Small intestine (tissue), 16 donors: ENCODE measurements at places on chromosomes 13 and 19.

GRCh38 chr19:45296355-45296754 is 26.3 kb downstream of the CKM start:
- H3K27me3 ChIP-seq = no peaks in the 10 kb centered on the region
- no peaks in the 10 kb centered on the region for H3K36me3 ChIP-seq
- H3K4me3 ChIP-seq = no peak overlapping the region
- no peak overlapping the region for H3K27ac ChIP-seq

- no peaks in the 10 kb centered on the region for H3K36me3 ChIP-seq
- no peaks in the 10 kb centered on the region for H3K4me1 ChIP-seq
- no peak overlapping the region for H3K27ac ChIP-seq
- DNase-seq = no peak
- H3K27me3 ChIP-seq = no peaks in the 10 kb centered on the region
Observed at GRCh38 chr13:104411141-104411765, 1345.0 kb upstream of the SLC10A2 start.

DNA sequence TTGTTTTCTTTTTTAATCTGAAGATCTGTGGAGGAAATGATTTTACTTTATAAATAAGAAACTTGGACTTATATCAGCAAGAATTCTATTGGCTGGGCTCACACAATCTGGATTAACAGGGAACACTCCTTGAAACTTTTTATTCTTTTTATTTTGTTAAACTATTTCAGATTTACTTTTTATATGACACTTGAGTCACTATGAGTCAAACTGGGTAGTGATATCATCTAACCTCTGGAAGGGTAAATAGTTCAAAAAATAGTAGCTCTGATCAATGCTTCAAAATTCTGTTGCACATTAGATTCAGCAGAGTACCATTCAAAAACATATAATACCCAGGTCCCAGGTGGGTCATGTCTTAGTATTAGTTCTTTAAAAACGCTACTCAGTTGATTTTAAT is 55.1 kb upstream of the NBEA start:
- H3K27ac ChIP-seq = no peak overlapping the region
- no peak overlapping the region for H3K4me3 ChIP-seq
- H3K36me3 ChIP-seq = no peaks in the 10 kb centered on the region
- no peaks in the 10 kb centered on the region for H3K4me1 ChIP-seq

DNA sequence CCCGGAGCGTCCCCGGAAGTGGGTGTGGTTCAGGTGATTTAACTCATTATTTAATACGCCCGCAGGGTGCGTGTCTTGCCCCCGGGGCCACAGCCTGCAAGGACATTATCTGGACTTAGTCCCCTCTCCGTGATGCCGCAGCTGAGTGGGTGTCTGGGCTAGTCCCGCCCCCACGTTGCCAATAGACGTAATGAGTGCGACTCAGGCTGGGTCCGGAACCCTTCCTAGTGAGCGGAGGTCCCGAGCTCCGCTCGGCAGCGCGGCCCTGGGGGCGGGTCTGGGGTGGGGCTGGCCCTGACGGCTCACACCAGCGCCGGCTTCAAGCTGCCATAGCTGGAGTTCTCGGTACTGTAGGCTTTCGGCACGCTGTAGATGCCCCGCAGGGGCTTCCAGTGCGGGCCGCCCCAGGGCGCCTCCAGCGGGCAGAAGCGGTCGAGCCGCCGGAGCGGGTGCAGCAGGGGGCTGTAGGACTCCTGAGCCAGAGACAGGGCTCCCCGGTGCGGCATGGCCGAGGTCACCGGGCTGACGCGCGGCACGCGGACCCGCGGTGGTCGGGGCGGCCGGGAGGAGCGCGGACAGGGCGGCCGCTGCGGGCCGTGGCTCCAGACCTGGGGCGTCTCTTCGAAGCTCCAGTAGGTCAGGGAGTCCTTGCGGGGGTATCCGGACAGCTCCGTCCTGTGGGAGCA is 918 bp upstream of the LHB start:
- H3K36me3 ChIP-seq = no peaks in the 10 kb centered on the region
- H3K27me3 ChIP-seq = no peaks in the 10 kb centered on the region
- no peak overlapping the region for H3K27ac ChIP-seq
- peaks cover 4% of the 10 kb centered on the region for H3K4me1 ChIP-seq
- peak overlapping the region; percentile 39 for H3K4me3 ChIP-seq
- DNase-seq = peak; percentile 77

DNA sequence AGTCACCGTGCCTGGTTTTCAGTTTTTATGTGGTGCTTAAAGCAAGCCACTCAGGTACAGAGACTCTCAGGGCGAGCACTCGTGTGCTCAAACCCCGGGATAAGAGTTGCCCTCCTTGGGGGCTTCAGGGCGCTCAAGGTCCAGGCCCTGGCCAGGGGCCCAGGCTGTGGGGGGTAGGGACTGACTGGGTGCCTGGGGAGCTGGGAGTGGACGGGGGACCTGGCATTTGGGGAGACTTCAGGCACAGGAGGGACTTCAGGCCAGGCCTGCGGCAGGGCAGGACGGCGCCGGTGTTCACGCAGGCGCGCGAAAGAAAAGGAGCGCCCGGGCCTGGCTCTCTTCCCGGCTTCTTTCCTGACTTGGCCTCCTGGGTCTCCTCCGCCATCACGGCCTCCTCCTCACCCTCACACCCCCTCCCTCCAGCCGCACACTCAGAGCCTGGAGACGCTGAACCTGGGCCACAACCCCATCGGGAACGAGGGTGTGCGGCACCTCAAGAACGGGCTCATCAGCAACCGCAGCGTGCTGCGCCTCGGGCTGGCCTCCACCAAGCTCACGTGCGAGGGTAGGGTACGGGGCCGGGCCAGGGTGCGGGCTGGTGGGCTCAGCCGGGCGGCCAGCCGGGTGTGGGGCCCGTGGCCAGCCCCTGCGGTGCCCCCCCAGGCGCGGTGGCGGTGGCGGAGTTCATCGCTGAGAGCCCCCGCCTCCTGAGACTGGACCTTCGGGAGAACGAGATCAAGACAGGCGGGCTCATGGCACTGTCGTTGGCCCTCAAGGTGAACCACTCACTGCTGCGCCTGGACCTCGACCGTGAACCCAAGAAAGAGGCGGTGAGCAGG is 16.1 kb downstream of the NKPD1 start:
- no peaks in the 10 kb centered on the region for H3K27me3 ChIP-seq
- no peak for DNase-seq
- no peak overlapping the region for H3K4me3 ChIP-seq
- H3K36me3 ChIP-seq = peaks cover 2% of the 10 kb centered on the region
- no peak overlapping the region for H3K27ac ChIP-seq

- no peaks in the 10 kb centered on the region for H3K36me3 ChIP-seq
- H3K4me3 ChIP-seq = no peak overlapping the region
- no peak overlapping the region for H3K27ac ChIP-seq
- no peaks in the 10 kb centered on the region for H3K4me1 ChIP-seq
Observed at GRCh38 chr13:62038214-62038613, 622.6 kb upstream of the PCDH20 start.

GRCh38 chr19:9914315-9915207 is 21.8 kb downstream of the OLFM2 start:
- peaks cover 2% of the 10 kb centered on the region for H3K4me1 ChIP-seq
- H3K4me3 ChIP-seq = peak overlapping the region; percentile 28
- peaks cover 13% of the 10 kb centered on the region for H3K27me3 ChIP-seq

DNA sequence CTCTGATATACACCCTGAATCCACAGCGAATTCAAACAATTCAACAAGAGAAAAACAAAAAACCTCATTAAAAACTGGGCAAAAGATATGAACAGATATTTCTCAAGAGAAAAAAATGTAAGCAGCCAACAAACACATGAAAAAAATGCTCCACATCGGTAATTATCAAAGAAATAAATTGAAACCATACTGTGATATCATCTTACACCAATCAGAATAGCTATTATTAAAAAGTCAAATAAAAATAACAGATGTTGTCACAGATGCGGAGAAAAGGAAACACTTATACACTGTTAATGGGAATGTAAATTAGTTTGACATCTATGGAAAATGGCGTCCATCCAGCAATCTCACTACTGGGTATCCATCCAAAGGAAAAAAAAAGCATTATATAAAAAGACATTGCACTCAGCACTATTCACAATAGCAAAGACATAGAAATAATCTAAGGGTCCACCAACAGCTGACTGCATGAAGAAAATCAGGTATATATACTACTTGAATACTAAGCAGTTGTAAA is 1495.0 kb upstream of the PCDH20 start:
- no peak overlapping the region for H3K4me3 ChIP-seq
- no peaks in the 10 kb centered on the region for H3K36me3 ChIP-seq
- H3K27me3 ChIP-seq = no peaks in the 10 kb centered on the region
